ENCODE measurements at places on chromosomes 5 and 9. TPM values are rescaled to one million over a fixed set of nuclear protein-coding genes. Genes with fewer than 3 reads are reported as not detected.

SH3GL2 gene
- total RNA-seq, result under 0.01 TPM

ADAMTS6 gene
- 208 TPM for total RNA-seq

NMUR2 gene
- not detected for total RNA-seq

LRRC19 gene
- total RNA-seq, result not detected

ARHGEF28 gene
- 23.8 TPM for total RNA-seq

TBC1D9B gene
- 58.9 TPM for total RNA-seq

FGF1 gene
- total RNA-seq, result 9.6 TPM

UGT3A2 gene
- not detected for total RNA-seq

SLC46A2 gene
- total RNA-seq, result not detected
